Stromal cell of bone marrow (primary cell): ENCODE measurements at places on chromosomes 2 and 18.
A peak's percentile ranks its signal among the peaks of the same experiment; 100 is the strongest.

DNA sequence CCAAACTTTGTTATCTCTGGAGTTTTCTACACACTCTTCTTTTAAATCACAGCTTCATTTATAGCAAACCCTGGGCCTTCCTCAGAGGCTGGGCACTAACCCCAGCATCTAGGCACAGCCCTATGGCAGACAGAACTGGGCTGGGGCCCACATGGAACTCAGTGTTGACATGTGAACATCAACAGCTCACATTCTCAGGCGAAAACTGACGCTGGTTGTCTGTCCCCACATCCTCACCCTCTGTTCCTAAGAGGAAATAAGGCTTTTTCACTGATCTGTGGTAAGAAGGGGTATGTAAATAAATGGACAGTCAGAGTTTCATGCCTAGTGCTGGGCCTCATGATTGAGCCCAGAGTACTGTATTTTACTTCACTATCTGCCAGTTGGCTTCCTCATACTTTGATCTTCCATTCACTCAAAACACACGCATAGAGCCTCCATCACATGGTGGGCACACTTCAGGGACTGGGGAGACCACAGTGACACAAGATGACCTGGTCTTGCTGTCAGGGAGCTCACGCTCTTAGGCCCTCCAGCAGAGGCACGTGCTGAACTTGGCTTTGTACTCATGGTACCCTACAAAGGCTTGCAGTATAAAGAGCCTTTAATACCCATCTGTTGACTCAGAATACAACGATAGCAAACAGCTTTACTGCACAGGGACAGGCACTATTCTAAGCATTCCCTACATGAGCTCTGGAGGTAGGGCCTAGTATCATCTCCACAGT, 43.0 kb downstream of the EFEMP1 start:
- DNase-seq: no peak

DNA sequence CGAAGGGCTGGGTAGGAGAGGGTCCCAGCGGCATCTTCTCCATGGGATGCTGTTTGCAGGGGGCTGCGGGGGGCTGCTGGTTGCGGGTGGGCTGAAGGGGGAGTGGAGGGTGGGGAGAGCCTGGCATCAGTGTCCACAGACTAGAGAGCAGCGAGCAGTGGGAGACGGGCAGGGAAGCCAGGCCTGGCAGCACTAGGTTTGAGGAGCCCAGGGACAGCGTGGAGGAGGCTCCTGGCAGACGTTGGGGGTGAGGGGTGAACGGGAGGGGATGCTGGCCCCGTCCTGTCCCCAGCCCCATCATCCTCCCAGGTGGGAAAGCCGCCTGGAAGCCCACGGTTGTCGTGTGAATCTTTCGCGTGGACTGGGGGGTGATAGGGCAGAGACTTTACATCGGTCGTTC, 48.2 kb upstream of the TFCP2L1 start:
- DNase-seq: no peak

- no peak for DNase-seq
Observed at GRCh38 chr2:181420259-181421130, 36.7 kb upstream of the ITGA4 start.

DNA sequence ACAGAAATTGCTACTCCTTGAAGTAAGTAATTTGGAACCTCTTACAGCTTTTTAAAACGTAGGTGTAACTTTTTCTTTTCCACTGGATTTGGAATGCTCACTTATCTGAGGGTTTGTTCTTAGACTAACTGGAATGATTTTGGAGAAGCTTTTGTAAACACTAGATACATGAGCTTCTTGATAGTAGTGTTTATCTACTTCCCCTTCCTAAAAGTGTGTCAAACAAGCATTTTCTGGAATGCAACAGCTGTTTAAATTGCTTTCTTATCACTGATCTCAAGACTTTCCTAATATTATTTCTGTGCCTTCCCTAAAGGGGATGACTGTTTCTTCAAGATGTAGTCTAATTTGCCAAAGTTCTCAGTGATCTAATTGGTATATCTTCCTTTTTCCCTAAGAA, 282.6 kb downstream of the CCDC178 start:
- no peak for DNase-seq

DNA sequence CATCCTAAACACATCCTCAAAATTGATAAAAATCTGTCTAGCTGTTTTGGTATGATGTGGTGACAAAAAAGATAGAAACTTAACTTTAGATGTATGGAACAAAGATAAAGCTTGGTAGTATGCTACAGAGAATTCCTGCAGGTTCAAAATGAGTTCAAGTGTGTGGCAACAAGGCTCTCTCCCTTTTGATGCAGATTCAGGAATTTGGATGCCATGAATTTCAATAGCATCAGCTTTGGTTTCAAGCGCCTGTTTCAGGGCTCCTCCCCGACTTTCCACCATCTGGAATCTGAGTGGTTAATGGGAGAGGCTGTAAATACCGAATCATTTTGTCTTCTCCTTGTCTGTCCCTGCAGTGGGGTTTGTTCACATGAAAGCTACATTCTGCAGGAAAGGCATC, 180.6 kb downstream of the MTX2 start:
- DNase-seq: no peak

DNA sequence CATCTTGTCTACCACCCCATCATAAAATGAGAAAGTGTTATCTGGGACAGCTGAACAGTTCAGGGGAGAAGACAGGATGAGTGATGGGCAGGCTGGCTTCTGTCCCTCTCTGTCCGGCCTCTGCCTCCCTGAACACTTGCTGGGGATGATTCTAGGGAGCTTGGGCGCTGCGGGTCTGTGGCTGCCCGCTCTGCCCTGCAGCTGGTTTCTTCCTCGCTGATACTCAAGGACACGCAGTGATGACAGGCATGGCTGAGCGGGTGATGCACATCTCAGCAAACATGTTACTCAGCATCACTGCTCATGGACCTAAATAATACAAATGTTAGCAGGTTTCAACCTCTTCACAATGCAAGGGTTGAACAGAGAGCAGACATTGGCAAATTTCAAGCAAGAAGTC, 161.1 kb downstream of the TMEM18 start:
- no peak for DNase-seq

DNA sequence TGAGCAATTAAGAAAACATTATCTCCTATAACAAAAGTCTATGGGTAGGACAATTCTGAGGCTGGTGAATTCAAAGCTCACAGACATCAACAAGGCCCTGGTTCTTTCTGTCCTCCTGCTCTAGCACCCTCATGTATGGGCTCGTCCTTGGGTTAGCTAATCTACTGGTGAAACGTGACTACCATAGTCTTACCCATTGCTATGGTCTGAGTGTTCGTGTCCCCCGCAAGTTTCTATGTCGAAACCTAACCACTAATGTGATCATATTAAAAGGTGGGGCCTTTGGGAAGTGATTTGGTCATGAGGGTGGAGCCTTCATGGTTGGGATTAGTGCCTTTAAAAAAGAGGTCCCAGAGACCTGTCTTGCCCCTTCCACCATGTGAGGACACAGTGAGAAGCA, 564.7 kb downstream of the TNS1 start:
- no peak for DNase-seq

GRCh38 chr2:69945941-69946340, 15.5 kb downstream of the ASPRV1 start:
- no peak for DNase-seq

DNA sequence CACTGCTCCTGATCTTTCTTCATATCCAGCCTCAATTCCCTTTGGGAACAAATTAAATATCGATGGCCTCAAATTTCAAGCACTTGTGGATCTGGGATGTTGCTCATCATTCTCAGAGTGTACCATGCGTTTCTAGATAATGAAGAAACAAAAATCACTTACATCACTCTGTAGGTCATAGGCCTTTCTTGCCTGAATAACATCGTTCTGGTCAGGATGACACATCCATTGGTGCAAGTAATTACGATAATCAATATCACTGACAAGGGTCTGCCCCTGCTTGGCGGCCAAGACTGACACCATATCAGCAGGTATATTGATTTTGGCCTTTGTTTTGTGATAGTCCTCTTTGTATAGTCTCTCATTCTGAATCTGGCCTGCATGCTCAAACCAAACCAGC, 157.3 kb downstream of the RIF1 start:
- DNase-seq: no peak

- no peak for DNase-seq
Observed at GRCh38 chr2:14804902-14805301, 172.4 kb downstream of the LRATD1 start.

GRCh38 chr18:40388121-40388520, 1566.9 kb upstream of the PIK3C3 start:
- no peak for DNase-seq

GRCh38 chr2:159792599-159792998, 5.4 kb downstream of the CD302 start:
- no peak for DNase-seq

GRCh38 chr2:119119999-119120756, 38.4 kb downstream of the C1QL2 start:
- no peak for DNase-seq

DNA sequence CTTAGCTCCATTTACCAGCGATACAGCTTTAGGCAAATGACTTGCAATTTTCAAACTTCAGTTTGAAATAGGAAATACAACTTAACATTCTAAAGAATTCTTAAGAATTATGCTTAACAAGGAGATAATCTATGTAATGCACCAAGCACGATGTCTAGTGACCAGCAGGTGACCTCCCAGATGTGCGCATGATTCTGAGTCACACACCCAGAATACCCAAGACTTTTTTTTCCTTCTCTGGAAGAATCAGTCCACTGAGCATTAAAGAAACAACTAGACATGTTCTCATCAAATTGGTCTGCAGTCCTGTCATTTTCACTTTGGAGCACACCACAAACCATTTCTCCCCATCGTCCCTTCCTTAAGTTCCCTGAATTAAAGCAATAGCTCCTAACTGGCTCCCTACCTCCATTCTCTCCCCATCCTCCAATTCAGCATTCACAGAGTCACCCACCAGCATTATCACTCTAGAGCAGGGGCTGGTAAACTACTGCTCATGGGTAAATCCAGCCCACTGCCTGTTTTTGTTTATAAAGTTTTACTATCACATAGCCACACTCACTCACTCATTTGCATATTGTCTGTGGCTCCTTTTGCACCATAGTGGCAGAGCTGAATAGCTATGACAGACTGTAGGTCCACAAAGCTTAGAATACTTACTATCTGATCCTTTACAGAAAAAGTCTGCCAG, 13.2 kb downstream of the EVA1A start:
- peak; percentile 73 for DNase-seq

- no peak for DNase-seq
Observed at GRCh38 chr2:112147382-112148168, 9.4 kb downstream of the FBLN7 start.

DNA sequence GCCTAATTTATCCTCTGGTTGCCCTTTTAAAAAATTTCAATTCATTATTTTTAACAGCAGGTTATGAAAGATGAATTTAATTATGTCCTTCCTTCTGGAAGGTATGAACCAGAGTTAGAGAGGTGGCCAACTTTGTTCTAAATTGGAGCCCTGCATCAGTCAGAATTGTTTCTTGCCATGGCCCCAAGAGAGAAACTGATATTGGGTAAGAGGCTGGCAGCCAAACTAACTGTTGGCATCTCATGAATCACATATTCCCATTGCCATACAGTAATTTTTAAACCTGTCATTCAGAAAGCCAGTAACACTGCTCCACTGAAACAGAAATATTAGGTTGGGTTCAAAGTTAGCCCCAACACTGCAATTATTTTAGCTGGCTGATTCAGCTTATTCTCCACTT, 67.4 kb downstream of the SMAD2 start:
- DNase-seq: peak; percentile 23

DNA sequence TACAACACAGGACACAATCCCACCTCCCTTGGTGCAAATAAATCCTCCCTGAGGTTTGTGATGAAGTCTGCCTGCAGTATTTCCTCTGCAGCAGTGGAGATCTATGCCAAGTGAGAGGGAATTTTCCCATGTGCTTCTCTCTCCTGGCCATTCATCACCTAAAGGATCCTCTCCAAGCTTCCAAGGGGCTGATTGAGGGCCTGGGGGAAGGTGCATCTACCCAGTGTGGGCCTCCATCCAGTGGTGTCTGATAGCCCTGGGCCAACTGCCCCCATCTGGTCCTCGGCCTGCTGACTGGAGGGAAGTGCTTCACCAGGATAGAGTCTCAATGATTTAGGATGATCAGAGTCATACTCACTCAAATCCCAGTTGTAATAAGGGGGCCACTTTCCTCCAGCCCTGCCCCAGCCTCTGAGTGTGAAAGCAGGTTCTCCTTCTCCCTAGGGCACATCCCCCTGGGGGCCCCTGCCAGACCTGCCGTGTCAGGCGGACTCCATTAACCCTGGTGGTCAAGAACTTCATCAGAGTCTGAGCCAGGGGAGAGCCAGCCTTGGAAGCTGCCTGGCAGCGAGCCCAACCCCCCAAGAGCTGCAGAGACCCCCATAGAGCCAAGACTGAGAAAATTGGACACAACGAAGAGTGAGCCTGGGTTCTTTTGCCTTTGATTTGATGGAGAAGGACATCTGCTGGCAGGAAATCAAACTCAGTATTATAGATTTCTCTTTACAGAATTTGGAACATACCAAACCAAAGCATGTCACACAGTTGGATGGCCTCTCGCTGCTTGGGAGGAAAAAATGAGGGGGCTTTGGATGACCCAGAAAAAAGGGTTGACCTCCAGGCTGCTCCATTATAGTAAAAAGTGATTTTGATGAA, 509.6 kb downstream of the CMPK2 start:
- DNase-seq: no peak

- no peak for DNase-seq
Observed at GRCh38 chr2:115491186-115491793, 1048.8 kb downstream of the DPP10 start.

DNA sequence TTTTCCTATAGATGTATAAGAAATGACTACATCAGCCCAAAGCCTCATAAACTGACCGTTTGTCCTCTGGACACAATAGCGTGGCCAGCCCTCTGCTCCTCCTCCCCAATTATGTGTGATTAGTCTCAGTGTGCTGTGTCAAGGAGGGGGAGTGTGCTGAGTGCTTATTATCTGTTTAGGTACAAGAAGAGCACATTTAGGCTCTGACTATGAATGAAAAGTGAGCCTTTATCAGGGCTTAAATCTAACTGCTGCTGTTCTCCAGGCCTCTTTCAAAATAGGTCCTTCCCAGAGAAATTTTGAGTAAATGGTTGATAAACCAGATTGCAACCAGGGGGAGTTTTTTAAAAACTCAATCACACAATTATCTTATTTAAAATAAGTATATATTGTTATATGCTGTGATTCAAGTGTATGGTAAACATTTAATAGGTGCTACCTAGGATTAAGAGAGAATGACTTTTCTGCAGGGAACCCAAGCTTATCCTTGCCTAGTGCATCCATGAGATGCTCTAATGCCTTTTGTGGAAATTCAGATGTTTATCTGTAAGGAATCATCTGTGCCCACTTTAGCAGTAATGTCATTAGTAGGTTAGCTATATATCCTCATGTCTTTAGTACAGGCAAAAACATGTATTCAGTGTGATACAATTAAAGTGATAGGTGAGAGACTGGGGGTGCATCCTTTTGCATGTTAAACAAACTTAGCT, 168.7 kb upstream of the SIX3 start:
- DNase-seq: no peak

DNA sequence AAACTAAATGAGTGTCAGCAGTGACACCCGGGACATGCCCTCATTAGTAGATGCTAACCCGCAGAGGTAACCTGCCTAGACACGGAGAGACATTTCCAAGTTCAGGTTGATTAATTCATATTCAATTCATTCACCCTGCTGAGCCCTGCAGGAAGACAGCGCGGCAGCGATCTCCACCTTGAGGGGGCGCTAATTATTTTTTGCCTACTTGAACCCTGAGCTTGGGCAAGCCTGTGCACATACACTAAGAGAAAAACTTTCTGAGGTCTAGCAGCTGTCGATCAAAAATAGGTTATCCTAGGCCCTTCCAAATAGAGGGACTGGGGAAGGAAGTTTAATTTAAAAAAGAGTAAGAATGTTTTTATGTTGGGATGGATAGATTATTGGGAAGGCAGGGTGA, 1.3 kb upstream of the LYPD6 start:
- no peak for DNase-seq

- no peak for DNase-seq
Observed at GRCh38 chr18:7590826-7591560, 23.9 kb downstream of the PTPRM start.
